ENCODE measurements at places on chromosomes 6 and 20. TPM values are rescaled to one million over a fixed set of nuclear protein-coding genes. Genes with fewer than 3 reads are reported as not detected.

- DNase-seq, result no peak
These were observed 67.3 kb upstream of the NT5E start for GRCh38 chr6:85382541-85382940.

DNA sequence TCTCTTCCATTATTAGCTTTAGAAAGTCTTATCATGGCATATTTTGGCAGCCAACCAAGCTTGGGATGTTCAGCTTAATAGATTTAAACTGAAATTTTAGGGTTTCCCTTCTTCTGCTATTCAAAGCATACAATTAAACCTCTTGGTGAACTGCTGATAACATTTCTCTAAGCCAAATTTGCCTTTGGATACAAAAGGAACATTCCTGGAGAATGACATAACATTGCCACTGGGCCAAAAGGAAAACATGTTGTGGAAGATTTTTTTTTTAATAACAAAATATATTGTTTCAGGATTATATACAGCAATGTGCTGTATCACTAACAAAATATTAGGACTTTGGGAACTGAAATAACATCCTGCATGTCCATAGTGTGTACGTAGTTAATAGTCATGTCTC lies 215.1 kb upstream of the TBX18 start:
- peak; percentile 23 for DNase-seq

GRCh38 chr6:136564180-136564579 lies 14.0 kb upstream of the MAP7 start:
- no peak for DNase-seq

GRCh38 chr20:11090751-11091150 lies 417.0 kb upstream of the JAG1 start:
- no peak for DNase-seq

- DNase-seq, result no peak
These were observed 50.8 kb upstream of the ADGRF5 start for GRCh38 chr6:46972531-46972930.

- DNase-seq, result peak; percentile 72
These were observed 9.7 kb upstream of the EDN1 start for GRCh38 chr6:12280458-12280857.

The SIRPB2 gene
- 0.52 TPM for total RNA-seq

- no peak for DNase-seq
These were observed 2.1 kb downstream of the TSPYL4 start for GRCh38 chr6:116251568-116252384.

The JPH2 gene
- 15.5 TPM for total RNA-seq

The CD93 gene
- total RNA-seq, result not detected

The MYH7B gene
- 0.04 TPM for total RNA-seq

All from PC-3 (cell line).